LHCN-M2 (cell line): ENCODE measurements at places on chromosomes 5 and 9. TPM values are rescaled to one million over a fixed set of nuclear protein-coding genes. Genes with fewer than 3 reads are reported as not detected.
A peak's percentile ranks its signal among the peaks of the same experiment; 100 is the strongest.

GRCh38 chr5:150781706-150782614 is 3.4 kb downstream of the SMIM3 start:
- peak; percentile 99 for DNase-seq

GRCh38 chr5:176618783-176619182 is 8.8 kb upstream of the GPRIN1 start:
- no peak for DNase-seq

The HAPLN1 gene
- total RNA-seq: under 0.01 TPM in 1 of 2 replicates, not detected in the other

- no peak for DNase-seq
Observed at GRCh38 chr9:87372356-87372851, 125.3 kb upstream of the DAPK1 start.

DNA sequence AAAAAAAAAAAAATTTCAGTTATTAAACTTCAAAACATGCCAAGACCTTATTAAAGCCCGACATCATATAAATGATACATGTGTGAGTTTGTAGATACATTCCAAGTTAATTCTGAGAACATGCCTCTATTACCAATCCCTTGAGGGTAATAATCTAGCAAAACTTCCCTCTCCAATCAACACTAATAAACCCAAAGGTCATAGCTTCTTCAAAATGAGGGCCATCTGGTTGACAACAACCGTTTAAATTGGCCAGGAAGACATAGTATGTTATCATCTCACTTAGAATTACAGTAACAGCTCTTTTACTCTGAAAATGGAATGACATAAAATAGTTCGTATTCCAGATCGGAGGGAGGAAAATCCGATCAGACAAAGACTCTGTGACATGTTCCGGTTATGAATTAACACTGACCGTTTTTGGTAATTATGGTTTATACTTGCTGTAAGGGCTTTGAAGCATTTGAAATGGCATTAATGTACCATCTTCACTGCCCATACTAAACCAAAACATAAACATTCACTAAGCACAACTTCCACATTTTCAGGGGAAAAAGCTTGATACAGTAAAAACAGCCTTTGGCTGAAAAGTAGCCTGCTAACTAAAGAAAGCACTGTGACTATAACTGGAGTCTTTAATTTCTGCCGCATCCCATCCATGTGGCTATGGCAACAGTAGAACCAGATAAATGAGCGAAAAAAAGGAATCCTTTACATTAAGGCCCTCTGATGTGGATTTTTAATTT is 50.3 kb downstream of the ANKH start:
- no peak for DNase-seq

The LIX1 gene
- not detected in 2 replicates for total RNA-seq

GRCh38 chr9:37430841-37431597 is 8.5 kb downstream of the GRHPR start:
- DNase-seq: no peak

- DNase-seq: no peak
Observed at GRCh38 chr9:81395676-81396054, 293.7 kb downstream of the TLE1 start.

The SHOC1 gene
- total RNA-seq: 0.26 TPM in 1 of 2 replicates, not detected in the other

DNA sequence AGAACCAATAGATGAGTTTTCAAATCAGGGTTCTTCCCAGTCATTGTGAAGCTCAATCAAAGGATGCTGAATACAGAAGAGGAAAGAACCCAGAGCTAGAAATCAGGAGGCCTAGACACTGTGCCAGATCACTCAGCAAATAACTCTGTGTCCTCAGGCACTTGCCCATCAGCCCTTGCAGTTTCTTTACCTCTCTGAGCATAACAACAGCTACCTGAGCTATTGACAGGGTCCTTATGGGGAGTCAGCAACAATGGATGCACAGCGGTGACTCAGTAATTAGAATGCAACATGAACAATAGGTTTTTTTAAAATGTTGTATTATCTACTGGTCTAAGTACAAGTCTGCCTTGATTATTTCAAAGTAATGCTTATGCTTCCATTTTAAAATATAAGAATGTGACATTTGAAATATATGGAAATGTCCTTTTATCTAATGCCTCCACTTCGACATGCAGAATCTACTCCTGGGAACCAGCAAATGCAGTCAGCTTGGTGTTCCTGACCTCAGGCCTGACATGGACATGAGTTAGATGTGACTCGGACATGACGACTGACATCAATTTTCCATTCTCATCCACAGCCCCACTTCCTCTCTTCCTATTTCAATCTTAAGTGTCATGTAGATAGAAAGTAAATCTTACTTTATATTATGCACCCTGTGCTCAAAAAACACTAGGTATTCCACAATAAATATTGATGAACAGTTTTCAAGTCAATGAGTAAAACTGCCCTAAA is 155.0 kb downstream of the TLE1 start:
- peak; percentile 56 for DNase-seq

The RNF180 gene
- 1.9 and 3.1 TPM in 2 replicates for total RNA-seq

GRCh38 chr5:76804266-76804665 is 14.6 kb upstream of the F2RL1 start:
- DNase-seq: no peak

The IL3 gene
- not detected in 2 replicates for total RNA-seq

The F2RL2 gene
- 0.52 and 0.71 TPM in 2 replicates for total RNA-seq

DNA sequence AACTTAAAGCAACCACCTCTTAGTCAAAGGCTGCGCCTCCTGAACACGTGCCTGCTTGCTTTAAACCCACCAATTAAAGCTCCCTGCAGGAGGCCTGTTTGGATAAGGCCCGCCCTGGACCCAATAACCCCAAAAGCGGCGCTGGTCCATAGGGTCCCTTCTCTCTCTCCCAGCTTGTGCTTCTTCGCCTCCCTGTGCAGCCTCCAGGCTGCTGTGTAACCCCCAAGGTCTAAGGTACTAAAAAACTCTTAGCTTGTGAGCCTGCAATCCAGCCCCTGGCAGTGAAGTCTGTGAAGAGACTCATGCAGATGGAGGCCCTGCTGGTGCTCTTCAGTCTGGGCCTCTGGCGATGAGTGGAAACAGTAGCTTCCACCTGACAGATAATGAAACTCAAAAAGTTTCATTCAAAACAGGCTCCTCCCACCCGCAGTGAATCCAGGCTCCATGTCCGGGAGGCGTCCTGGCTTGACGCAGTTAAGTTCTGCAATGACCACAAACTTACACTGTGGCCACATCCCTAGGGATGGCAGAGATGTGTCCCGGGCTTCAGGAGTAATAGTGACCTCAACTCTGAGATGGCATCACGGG is 97.3 kb downstream of the PRRT1B start:
- no peak for DNase-seq

GRCh38 chr5:163964671-163965070 is 459.3 kb downstream of the MAT2B start:
- DNase-seq: no peak

DNA sequence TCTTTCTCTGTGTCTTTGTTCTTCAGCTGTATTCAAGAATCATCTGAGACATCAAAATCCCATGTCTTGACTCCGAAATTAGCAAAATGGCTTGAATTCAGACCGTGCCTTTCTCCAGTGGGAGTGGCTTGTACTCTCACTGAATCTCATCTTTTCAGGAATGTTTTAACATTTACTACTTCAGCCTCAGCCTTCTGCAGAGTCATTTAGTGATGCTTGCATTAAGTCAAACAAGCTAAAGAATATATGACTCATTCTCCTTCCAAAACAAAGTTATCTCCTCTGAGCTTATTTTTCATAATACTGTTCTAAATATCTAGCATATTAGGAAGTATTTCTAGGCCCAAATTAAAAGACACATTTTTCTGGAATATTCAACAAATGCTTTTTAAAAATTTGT is 205.3 kb downstream of the CDH10 start:
- DNase-seq: no peak

The TYRP1 gene
- not detected in 2 replicates for total RNA-seq

DNA sequence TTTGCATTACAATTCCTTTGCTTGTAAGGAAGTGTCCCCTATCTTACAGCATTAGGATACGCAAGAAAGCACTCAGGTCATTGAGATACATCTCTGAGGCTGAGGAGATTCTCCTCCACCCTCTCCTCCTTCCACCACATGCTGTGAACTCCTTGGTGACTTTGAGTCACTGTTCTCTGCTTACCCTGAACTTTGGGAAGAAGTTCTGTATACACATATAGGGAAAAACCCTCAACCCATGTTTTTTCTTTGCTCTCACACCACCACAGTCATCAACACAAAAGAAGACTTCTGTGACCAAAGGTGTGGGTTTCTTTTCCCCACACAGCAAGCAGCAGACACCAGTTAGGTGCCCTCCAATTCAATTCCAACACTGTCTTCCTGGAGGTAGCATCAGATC is 38.1 kb downstream of the CNOT6 start:
- no peak for DNase-seq

GRCh38 chr9:111037708-111038330 is 451 bp downstream of the LPAR1 start:
- peak; percentile 39 for DNase-seq

GRCh38 chr5:27140831-27141230 is 102.4 kb upstream of the CDH9 start:
- peak; percentile 46 for DNase-seq

The ZNF300 gene
- 6.6 and 7.2 TPM in 2 replicates for total RNA-seq

- no peak for DNase-seq
Observed at GRCh38 chr5:5042806-5043205, 97.3 kb upstream of the ADAMTS16 start.

DNA sequence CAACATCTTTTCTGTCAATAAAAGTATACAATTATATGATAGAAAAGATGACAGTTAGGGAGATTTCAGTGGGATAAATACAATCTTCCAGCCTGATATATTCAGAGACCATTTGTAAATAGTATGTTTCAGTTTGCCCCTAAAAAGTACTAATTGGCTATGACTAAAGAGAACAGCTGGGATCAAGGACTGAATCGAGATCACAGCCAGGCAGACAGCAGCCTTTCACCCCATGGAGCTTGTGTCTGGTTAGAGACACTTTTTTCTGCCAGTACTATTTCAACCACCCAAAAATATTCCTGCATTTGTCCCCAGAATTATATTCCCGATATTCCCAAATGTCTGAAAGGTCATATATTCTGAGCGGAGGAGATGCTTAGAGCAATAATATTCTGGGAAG is 577.3 kb upstream of the TLE4 start:
- DNase-seq: peak; percentile 62

- peak; percentile 30 for DNase-seq
Observed at GRCh38 chr5:97422678-97423077, 239.6 kb upstream of the RIOK2 start.

DNA sequence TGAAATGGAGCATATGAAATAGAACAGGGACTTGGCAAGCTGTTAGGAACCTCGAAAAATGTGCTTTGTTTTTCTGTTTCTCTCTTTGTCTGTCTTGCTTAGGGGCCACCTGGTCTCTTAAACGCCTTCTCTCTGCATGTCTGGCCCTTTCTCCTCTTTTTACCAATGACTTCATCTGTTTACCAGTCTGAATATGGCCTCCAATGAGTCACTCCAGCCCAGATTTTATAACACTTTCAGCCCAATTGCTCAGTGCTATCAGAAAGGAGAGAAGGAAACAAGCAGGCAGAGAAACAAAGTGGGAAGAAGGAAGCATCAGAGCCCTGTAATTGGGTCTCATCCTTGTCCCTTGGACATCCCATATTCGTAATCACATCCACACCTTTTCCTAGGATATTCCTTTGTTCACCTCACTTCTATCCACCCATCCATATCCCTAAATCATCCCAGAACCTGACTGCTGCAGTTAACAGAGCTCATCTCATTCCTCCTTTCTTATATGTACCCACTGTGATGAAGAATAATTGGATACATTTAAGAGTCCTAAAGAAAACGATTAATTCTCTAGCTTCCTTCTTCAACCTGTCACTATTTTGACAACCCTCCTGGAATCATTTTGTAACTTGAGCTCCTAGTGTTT is 151.8 kb upstream of the GPR151 start:
- peak; percentile 52 for DNase-seq

GRCh38 chr5:175659546-175660253 is 1.8 kb downstream of the HRH2 start:
- no peak for DNase-seq

The ZBED3 gene
- total RNA-seq: 0.19 and 0.98 TPM in 2 replicates

GRCh38 chr9:36738318-36738976 is 165.8 kb downstream of the MELK start:
- peak; percentile 23 for DNase-seq
